ENCODE measurements at places on chromosomes 11 and 22.

- DNase-seq: no peak
Measured at GRCh38 chr11:9089636-9090035, 1.8 kb downstream of the SCUBE2 start.

DNA sequence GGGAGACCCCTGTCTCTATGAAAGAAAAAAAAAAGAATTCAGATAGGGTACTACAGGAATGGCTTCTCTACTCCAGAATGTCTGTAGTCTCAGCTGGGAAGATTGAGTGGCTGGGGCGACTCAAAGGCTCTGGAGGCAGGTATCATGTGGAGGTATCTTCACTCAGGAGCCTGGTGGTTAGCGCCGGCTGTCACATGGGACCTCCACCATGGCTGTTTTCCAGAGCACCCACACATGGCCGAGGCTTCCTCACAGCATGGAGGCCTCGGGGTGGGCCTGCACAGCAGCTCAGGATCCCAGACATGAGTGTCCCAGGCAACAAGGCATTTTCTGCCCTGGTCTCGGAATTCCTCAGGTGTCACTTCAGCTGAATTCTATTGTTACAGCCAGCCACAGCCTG lies 10.1 kb downstream of the RPS13 start:
- DNase-seq: no peak

DNA sequence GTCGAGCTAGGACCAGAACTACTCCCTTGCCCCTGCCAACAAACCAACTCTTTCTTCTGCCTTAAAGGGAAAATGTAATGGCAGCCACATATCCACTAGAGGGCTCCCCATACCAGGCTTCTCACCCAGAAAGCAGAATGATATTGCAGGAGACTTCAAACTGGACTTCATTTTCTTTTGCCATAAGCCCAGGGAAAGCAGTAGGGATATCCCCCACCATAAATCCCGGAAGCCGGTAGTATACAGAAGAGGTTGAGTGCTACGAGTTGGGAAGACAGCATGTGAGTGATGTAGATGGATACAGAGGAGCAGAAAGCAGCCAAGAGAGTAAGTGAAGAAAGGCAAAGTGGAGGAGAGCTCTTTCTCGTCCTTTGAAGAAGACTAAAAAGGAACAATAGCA lies 12.1 kb downstream of the PLAAT5 start:
- DNase-seq: peak; percentile 46

GRCh38 chr11:1226226-1226985 lies 3.5 kb downstream of the MUC5B start:
- peak; percentile 5 for DNase-seq

GRCh38 chr11:113556036-113556435 lies 80.8 kb upstream of the DRD2 start:
- no peak for DNase-seq

Measured in stimulated activated CD4-positive, alpha-beta T cell treated with anti-CD3 and anti-CD28 coated beads, Interleukin-15, amount 100 ng/mL, for 24 hours (primary cell).